Panc1 (cell line): ENCODE measurements at places on chromosomes 5 and 9.
A peak's percentile ranks its signal among the peaks of the same experiment; 100 is the strongest.

GRCh38 chr5:133356984-133357421 is 255.3 kb downstream of the FSTL4 start:
- no peak for DNase-seq

- no peak for DNase-seq
Measured at GRCh38 chr9:30944225-30944569, 1440.2 kb upstream of the ACO1 start.

DNA sequence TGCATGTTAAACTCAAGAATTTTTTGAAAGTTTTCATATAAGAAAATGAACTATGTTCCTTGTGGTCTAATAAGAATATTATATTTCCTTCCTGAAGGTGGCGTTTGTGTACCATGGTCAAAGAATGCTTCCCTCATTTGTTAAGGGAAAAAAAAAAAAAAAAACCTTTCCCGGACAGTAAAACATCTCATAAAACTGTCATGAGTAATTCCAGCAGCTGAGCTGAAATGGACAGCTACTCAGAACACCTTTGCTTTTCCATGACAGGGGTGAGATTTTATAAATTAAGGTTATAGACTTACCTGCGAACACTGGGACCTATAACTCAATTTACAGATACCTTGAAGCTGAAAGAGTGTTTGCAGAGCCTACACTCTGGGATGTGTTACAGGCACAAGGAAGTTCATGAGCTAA is 113.2 kb upstream of the RANBP3L start:
- DNase-seq: no peak

- peak; percentile 64 for DNase-seq
Measured at GRCh38 chr9:94783102-94783682, 56.7 kb downstream of the AOPEP start.

DNA sequence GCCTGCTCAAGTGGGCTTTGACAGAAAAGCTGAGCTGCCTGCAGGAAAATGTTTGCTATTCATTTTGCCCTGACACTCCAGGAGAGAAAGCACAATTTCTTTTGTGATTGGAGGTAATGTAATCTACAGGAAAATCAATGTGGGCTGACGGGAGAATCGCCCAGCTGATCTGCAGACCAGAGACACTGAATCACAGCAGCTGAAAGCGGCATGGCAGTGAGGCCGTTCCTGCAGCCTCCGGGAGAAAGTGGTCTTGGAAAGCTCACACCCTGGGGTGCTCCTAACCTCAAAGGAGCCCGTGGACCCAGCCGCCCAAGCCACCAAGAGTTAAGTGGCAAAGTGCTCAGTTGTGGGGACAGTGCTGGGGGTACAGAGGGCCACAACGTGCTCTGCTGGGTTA is 593.6 kb downstream of the BNC2 start:
- DNase-seq: no peak

DNA sequence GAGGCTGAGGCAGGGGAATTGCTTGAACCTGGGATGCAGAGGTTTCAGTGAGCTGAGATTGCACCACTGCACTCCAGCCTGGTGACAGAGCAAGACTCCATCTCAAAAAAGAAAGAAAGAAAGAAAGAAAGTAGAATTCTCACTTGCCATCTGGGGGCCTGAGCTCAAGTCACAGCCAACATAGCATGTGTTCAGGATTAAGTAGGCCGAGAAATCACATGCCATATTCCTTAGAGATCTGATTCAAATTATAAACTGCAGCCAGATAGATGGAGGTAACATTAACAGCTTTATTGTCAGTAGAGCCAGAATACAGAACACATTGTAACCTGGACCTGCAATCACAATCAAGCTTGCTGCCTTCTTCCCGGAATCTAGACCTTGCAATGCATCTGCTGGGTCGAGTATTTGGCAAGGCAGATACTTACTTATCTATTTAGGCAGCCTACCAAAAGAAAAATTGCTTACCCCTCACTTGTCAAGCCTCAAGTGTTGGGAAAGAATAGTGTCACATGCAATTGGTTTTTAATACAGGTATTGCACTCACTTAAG is 173.7 kb downstream of the CPLANE1 start:
- no peak for DNase-seq

GRCh38 chr5:68330574-68330973 is 115.0 kb downstream of the PIK3R1 start:
- DNase-seq: no peak
